NCI-H1930 (cell line): ENCODE measurements at places on chromosomes 11 and 22.

DNA sequence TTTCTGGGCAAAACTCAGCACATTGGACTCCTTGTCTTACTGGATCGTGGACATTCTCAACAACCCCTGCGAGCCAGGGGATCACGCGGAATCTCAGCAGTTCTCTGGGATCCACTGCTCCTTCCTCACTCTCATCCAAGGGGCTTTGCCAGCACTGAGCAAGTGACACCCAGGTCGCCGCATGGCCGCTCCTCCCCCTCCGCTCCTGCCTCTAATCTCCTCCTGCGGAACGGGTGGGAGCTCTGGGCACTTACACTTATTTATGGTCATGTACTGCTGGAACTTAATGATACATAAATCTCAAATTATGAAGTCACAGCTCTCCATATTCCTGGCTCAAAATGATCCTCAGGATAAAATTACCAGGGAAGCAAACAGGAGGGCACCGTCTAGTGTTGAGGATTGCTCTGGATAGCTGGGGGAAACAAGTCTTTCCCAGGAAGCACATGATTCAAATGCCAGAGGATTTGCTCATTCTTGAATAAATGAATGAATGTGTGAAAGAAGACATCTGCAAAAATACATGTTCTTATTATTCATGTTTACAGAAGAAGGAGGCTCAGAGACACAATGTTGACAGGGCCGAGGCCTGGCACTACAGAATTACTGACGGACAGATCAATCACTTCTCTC lies 1077.3 kb downstream of the TBC1D22A start:
- DNase-seq, result no peak

GRCh38 chr11:72573072-72573854 lies 101.0 kb downstream of the PDE2A start:
- peak; percentile 5 for DNase-seq

DNA sequence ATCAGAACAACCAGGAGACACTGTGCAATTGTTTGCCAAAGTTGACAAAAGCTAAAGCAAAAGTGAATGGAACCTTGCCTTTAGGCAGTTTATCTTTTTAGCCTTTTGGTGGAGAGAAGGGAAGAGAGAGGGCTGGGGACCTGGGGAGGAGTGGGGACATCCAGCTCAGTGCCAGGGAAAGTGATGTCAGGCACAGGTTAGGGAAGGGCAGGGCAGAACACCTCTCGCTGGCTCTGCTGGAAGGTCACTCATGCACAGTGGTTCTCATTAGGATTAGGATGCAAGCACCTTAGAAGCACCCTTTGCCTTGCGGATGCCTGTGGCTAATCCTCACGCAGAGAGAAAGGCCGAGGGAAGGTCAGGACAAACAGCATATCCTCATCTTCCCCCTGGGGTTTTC lies 14.3 kb upstream of the LINC01488 start:
- DNase-seq, result no peak

DNA sequence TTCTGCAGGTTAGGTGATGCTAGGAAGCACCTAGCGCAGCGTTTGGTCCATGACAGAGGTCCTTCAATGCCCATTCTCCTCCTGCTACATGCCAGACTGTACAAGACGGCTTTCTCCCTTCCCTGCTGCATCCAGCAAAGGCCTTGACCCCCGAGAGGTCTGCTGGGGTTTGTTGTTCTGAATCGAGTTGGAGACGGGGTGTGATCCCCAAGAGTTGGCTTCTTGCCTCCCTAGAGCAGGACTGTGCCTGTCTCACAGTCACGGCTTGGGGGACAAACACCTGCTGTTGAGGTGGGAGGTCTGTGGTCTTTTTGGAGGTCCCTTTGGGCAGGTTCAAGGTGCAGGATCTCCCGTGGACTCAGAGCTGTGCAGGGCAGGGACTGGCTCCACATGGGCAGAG lies 352.3 kb upstream of the B3GAT1 start:
- DNase-seq, result no peak

DNA sequence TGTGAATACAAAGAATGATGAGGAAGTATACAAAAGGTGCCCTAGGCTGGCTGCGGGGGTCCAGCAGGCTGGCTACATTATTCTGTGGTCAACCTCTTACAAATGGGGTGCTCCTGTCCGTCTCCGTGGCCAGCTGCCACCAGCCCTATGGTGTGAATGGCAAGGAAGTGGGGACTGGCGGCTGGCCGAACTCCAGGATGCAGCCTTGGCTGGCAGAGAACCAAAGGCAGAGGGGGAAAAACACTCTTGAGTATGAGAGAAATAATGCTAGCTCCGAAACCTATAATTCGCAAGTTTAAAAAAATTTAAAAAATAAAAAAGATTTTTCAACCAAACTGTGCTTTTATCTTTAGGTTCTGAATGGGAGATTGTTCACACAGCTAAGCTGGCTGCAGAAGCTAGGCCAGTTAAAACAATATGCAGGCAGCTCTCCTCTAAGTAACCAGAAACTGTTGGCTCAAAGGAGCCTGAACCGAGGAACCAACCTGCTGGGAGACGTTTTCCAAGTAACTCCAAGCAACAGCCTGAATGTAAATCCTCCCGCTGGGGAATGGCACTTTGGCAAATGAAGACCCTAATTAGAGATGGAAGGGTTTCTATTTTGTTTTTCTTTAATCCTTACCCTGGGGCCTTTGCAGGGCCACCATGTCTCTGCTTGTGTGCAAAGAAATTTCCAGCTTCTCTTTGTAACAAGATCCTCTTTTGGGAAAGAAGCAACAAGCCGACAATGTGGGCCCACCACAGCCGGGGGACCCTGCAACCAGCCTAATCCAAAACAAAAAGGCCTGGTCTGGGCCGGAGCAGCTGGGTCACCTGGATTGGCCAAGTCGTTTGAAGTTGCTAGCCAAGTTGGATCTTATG lies 50.2 kb downstream of the C22orf31 start:
- no peak for DNase-seq

- no peak for DNase-seq
Measured at GRCh38 chr11:75402002-75402773, 2.9 kb downstream of the RPS3 start.

- DNase-seq, result no peak
Measured at GRCh38 chr11:20931029-20931428, 261.6 kb downstream of the NELL1 start.

- DNase-seq, result no peak
Measured at GRCh38 chr11:9646324-9646723, 17.6 kb upstream of the SWAP70 start.

GRCh38 chr11:107157809-107158187 lies 139.5 kb upstream of the GUCY1A2 start:
- no peak for DNase-seq

DNA sequence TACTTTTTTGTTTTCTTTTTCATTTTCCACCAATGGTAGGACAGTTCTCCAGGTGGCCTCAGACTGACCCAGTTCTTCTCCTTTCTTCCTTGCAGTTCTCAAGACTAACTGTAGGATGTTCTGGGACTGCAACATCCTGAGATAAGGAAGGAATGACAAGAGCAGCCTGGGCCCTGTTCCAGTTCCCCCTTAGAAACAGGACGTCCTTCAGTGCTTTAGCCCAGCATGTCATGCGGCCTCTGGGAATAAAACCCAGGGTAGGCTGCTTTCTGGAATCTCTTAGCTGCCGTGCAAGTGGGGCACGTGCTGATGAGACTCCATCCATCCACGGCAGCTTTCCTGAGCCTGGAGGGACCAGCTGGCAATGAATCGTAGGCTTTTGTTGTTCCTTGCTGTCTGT lies 24.0 kb upstream of the CADM1 start:
- no peak for DNase-seq

- DNase-seq, result no peak
Measured at GRCh38 chr11:2271077-2271326, 614 bp upstream of the ASCL2 start.

DNA sequence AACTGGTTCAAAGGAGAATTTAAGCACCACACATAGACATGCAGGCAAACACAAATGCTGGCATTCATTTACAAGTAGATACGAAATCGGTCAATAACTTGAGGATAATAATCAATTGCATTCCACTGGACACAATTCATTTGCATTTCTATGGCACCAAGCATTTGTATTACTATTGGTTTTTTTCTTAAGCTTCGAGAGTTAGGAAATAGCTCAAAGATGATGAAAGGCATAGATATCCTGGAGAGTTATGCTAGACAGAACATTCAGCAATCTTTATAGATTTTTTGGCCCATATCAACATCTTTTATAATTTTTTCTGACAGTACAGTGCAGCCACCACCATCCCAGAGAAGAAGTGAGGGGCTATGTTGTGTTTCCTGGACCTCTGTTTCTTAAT lies 544.4 kb downstream of the MIAT start:
- no peak for DNase-seq

- DNase-seq, result no peak
Measured at GRCh38 chr11:31813391-31814175, 2.5 kb upstream of the PAX6 start.

DNA sequence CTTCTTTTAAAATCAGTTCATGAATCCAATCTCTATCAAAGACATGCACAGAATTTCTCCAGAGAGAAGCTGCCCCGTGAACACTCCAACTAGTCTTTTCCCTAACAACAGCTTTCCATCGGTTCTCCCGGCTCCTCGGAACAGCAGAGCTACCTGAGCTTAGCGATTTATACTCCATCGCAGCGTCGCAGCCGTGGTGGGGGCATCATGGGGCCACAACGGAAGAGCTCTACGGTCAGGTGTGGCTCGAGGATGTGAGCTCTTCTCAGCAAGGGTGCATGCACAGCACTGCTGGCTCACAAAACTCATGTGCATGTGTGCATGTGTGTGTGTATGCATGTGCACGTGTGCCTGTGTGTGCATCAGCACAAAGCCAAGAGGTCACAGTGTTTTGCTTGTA lies 11.7 kb upstream of the MOB2 start:
- DNase-seq, result no peak

DNA sequence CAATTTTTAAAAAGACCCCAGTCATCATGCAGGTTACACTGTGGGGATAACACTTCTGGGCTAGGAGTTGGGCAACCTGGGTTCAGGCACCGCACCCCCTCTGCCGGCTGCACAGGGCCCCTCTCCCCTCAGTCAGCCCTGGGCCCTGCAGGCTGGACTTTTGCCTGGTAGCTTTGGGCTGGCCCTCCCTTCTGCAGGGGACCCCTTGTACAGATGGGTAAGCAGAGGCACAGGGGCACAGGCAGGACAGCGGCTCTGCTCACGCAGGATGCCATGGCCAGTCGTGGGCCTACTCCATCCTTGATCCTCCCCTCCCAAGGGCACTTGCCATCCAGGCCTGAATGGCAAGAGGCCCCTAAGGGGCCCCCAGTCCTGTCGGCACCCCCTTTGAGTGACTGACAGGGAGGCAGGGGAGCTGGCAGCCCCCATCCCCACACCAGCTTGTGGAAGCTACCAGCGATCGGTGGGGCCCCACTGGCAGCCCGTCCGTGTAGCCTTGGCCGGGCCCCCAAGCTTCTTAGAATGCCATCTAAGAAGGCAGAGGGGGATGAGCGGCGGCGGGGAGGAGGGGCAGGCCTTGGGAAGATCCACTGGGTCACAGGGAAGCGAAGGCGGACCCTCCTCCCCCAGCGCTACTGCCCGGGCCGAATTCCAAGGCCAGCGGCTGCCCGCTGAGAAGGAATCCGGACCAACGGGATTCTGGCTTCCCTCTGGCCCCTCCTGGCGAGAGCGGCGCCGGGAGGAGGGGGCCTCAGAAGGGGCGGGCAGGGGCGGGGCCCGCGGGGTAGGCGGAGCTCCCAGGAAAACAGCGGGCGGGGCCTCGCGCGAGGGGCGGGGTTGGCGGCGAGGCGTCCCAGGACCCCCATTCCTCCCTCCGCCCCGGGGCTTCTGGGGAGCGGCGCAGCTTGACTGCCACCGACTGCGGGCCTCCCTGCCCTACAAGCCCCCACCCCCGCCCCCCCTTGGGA lies 6.8 kb upstream of the CHKA start:
- no peak for DNase-seq
